ENCODE measurements at places on chromosomes 7 and 10. TPM values are rescaled to one million over a fixed set of nuclear protein-coding genes. Genes with fewer than 3 reads are reported as not detected.

The FRAT1 gene
- total RNA-seq = 3.3 TPM

GRCh38 chr7:134476044-134476443, 17.1 kb upstream of the AKR1B1 start:
- DNase-seq = no peak

The CYP26C1 gene
- not detected for total RNA-seq

DNA sequence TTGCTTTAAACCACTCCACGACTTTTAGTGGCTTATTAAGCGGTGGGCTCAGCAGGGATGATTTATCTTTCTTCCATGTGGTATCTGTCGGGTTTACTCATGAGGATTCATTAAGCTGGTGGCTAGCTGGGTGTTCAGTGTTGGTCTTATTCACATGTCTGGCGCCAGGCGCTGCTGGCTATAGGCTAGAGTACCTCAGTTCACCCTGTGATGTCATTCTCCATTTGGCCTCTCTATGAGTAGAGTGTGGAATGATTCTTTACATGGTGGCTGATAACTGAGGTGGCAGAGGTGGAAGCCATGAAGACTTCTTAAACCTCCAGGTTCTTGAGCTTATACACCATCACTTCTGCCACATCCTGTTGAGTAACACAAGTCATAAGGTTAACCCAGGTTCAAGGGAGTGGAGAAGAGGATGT, 115.4 kb downstream of the MLLT10 start:
- DNase-seq = no peak

The SPDYE8 gene
- not detected for total RNA-seq

The SFTPD gene
- total RNA-seq = not detected

DNA sequence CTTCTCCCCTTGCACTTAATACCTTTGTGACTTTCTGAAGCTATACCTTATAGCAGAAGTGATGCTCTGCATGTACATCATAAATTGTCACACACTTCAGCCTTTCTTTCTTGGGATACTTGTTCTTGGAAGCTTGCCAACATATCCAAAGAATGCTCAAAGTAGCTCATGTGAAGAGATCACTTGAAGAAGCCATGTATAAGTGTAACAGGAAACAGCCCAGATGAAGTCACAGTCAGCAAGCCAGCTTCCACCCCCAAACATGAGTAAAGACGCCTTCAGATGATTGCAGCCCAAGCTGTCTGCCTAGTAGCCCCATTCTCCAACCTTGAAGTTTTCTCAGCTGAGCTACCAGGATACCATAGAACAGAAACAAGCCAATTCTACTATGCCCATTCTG, 50.9 kb downstream of the DGKB start:
- no peak for DNase-seq

- DNase-seq = no peak
Measured at GRCh38 chr10:103990121-103990520, 23.2 kb downstream of the SLK start.

The OR13A1 gene
- total RNA-seq = not detected

DNA sequence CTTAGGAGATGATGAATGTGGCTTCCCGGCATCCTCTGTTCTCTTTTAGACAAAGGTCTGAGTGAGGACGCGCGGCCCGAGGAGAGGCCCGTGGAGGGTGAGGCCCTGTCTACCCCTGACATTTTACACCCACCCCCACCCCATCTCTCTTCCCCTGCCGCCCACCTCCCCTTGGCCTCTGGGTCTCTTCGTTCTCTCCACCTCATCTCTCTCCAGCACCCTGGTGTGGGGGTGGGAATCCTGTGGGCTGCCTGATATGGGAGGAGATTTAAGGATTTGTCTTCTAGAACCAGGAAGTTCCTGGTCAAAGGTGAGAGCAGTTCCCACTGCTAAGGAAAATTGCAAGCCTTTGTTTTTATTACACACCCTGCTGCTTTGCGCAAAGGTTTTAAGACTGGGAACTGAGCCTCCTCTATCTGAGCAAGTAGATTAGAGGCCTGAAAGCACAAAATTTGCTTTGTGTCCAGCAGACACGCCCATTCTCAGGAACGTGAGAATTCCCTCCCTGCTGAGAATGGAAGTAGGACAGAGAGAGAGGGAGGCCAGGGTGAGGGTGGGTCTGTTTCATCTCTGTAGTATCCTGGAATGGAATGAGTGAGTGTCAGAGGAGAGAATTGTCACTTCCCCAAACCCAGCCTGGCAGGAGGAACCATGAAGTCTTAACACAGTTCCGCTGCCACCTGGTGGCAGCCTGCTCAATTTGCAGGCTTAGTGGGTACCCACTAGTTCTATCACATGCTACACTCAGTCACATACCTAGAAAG, 91.2 kb downstream of the GTF2IRD1 start:
- DNase-seq = no peak

GRCh38 chr7:144941127-144941526, 105.3 kb upstream of the TPK1 start:
- DNase-seq = no peak

The PDE1C gene
- not detected for total RNA-seq

The LRRN3 gene
- total RNA-seq = 57.3 TPM

DNA sequence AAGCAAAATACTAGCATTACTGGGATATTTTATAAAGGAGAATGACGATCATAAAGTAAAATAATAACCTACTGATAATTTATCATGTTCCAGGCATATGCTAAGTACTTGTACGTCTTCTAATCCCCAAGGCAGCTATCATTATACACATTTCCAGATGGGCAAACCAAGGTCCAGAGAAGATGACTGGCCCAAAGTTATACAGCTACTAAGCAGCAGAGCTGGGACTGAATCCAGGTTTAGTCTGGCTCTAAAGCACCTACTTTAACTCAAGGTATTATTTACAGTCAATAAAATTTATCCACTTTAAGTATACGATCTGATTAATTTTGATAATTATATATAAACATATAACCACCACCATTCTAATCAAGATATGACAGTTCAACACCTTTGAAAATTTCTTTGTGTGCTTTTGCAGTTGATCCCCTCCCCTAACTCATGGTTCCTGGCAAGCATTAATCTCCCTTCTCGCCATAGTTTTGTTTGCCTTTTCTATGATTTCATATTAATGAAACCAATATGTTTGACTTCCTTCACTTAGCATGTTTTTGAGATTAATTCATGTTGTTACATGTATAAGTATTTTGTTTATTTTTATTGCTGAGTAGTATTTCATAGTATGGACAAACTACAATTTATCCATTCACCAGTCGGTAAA, 126.7 kb downstream of the CPEB3 start:
- no peak for DNase-seq

The GIMAP7 gene
- total RNA-seq = 46.9 TPM

GRCh38 chr7:130845581-130846085, 111.6 kb upstream of the KLF14 start:
- DNase-seq = no peak

The CEP55 gene
- total RNA-seq = 53.0 TPM

All from activated T-helper 1 cell treated with anti-CD3 and anti-CD28 coated beads, Interleukin-12 subunit alpha, Interleukin-12 subunit beta, Interleukin-2, Interleukin-4 antibody, amounts not matched to agents 30 ng/mL and 10 ng/mL and 1 ng/mL, durations not matched to agents 14 hours and 24 hours and 36 hours (primary cell).